ENCODE measurements at places on chromosomes 4 and X.

DNA sequence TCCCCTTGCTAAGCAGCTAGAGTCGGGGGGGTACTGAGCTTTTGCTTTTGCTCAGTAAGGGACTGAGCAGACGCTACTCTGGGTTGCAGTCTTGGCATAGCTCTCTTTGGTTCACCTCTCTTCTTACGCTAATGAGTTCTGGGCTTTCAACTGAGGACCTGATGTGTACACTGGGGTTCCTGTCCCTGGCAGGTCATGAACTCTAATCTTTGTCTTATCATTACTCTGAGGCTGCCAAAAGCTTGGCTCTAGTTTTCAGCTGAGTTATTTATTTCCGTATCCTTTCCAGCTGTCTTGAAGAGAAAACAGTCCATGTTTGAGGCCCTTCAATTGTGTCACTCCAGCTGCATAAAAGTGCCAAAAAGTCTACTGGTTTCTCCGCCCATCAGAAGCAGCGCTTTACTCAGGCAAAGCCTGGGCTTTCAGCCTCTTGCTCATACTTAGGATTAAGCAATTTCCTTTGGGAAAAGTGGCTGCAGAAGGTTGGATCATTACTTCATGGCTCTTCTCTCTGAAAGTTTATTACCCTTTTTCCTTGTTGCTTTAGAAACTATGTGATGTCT lies 121.0 kb upstream of the STOX2 start:
- DNase-seq, result no peak

GRCh38 chr4:80263541-80264351 lies 2.7 kb upstream of the FGF5 start:
- no peak for DNase-seq

DNA sequence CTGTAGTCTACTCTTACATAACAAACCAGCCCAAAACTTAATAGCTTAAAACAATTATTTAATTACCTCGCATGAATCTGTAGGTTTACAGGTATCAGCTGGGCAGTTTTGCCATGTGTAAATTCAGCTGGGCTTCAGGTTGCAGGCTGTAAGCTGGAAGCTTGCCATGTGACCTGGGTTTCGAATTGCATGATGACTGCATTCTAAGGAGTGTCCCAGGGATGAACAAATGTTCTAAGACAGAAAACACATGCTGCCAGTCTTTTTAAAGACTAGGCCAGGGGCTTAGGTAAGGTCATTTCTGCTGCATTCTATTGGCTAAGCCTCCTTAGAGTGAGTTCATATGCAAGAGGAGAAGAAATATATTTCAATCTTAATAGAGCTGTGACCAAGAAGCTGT lies 44.8 kb downstream of the GRIA2 start:
- DNase-seq, result no peak

DNA sequence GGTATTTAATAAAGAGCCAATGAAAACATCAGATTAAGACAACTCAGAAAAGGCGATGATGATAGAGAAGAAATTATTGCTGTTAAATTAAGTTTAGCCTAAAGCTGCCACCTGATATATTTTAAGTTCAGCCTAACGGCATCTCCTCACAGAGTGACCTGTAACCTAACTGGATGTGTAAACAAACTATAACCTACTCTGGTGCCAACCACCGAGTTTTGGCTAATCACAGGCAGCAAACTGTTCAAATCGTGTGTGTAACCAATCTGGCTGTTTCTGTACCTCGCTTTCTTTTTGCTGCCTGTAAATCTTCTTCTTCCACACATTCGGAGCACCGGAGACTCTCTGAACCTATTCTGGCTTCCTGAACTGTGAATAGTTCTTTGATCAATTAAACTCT lies 37.8 kb upstream of the MED14 start:
- DNase-seq, result no peak

- no peak for DNase-seq
Observed at GRCh38 chrX:151983186-151983585, 8.7 kb upstream of the GABRE start.

- no peak for DNase-seq
Observed at GRCh38 chr4:81049907-81050306, 19.4 kb downstream of the BMP3 start.

GRCh38 chr4:82403725-82404124 lies 26.5 kb downstream of the HNRNPDL start:
- DNase-seq, result no peak

- no peak for DNase-seq
Observed at GRCh38 chr4:121877041-121877773, 6.9 kb upstream of the BBS7 start.

DNA sequence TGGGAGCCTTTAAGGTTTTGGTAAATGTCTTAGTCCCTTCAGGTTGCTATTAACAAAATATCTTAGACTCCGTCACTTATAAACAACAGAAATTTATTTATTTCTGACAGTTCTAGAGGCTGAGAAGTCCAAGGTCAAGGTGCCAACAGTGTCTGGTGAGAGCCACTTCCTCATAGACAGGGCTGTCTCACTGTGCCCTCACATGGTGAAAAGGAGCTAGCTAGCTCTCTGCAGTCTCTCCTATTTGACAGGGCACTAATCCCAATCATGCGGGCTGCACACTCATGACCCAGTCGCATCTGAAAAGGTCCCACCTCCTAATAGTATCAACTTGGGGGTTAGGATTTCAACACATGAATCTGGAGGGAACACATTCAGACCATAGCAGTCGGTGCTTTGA lies 63.4 kb upstream of the KLF3 start:
- peak; percentile 33 for DNase-seq

DNA sequence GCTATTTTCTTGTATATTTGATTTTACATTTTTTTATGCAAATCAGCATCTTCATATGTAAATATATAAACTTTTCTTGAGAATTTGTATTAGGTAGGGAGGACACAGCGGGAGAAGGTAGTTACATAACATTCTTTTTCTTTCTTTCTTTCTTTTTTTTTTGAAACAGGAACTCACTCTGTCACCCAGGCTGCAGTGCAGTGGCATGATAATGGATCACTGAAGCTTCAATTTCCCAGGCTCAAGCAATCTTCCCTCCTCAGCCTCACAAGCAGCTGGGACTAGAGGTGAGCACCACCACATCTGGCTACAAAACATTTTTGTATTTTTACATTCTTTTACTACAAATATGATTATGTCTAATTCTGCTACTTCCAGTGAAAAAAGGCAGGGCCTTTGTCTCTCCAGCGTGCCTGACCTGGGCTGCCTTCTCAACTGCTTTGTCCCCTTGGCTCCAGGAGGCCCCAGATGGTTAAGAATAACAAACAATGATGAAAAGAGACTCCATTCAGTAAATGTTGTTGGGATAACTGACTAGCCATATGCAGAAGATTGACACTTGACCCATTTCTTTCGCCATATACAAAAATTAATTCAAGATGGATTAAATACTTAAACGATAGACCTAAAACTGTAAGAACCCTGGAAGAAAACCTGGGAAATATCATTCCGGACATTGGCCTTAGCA lies 46.5 kb upstream of the FAT4 start:
- no peak for DNase-seq

DNA sequence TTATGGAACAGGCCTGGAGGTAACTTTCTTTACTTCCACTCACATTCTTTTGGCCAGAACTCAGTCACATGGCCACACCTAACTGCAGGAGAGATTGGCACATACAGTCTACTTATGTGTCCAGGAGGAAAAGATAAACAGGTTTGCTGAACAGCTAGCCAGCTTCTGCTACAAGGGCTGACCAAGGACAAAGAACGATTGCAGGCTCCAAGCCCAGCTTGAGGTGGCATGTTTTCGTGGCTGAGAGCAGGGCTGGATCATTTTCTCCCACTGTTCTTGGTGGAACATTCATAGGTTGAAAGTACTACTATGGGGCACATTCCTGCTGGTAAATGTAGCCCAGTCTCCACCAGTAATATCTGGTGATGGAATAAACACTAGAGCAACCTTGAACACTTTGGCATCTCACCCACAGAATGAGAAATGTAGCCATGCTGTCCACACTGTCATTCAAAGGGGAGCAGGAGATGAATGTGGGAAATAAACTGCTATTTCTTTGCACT lies 28.2 kb downstream of the NHS start:
- DNase-seq, result no peak

DNA sequence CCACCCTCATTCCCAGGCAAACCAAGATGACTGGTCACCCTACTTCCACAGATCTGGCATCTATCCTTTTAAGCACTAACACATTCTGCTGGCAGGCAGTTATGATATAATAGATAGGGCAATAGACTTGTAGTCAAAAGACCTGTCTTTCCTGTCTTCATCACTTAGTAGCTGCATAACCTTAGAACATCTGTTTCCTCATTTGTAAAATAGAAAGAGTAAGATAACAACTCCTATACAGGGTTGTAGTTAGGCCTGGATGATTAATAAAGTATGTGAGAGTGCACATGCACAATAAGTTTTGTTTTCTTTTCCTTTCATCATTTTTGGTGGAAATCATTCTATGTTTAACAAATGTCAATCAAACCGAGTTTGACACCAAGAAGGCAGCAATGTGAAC lies 72.1 kb downstream of the GPR82 start:
- DNase-seq, result no peak

- no peak for DNase-seq
Observed at GRCh38 chrX:146054311-146054710, 236.7 kb downstream of the SLITRK2 start.

GRCh38 chr4:1312821-1313640 lies 23.3 kb downstream of the MAEA start:
- DNase-seq, result no peak

DNA sequence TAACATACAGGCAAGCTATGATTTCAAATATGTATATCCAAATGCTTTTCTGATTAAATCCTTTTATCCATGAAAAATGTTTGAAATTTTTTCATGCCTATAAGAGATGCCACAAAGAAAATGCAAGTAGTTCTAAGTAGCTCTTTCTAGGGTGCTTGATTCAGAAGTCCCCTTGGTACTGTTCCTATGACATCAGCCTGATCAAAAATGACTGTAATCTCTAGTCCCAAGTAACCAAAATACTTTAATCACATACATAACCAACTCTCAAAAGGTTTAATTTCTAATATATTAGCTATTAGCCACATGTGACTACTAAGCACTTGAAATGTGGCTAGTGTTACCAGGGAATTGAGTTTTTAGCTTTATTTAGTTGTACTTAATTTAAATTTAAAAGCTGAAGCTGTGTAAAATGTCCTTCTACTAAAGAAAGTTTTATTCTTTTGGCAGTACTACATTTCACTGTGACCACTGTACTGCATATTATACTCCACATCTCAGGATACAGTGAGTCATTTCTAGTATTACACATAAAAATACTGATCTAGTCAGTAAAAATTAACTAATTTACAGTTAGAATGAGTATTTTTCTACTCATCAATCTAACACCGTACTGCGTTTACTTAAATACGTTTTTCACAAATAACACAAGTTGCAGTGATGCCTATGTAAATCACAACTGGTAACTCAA lies 33.9 kb downstream of the FBXW7 start:
- no peak for DNase-seq

- no peak for DNase-seq
Observed at GRCh38 chr4:177093964-177094363, 215.7 kb upstream of the NEIL3 start.

DNA sequence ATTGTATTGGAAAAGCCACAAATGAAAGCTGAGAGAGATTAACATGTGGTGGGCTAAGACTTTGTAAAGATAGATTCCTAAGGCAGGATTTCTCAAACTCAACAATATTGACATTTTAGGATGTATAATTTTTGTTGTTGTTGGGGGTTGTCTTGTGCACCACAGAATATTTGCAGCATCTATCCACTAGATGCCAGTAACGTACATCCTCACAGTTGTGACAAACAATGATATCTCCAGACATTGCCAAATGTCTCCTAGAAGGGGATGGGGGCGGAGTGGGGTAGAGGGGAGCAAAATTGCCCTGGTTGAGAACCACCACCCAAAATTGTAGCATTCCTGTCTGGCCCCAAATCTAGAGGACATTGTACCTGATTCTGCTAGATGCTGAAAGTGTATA lies 14.7 kb upstream of the CBR4 start:
- DNase-seq, result peak; percentile 41

DNA sequence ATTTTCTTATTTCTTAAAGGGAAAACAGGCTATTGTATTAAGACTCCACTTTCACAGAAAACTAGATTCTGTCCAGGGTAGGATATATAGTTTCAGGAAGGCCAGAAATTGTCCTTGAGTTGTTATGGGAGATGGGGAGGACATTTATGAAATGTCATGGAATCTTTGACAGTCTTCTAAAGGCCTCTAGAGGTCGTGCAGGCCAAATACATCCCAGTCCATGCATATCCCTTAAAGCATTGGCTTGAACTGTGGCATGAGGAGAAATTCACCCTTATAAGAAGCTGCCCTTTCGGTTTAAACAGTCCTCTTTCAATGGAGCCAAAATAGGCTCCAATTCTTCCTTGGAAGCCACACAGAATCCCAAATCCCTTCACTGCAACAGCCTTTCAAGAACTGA lies 183.6 kb upstream of the NOCT start:
- DNase-seq, result no peak

DNA sequence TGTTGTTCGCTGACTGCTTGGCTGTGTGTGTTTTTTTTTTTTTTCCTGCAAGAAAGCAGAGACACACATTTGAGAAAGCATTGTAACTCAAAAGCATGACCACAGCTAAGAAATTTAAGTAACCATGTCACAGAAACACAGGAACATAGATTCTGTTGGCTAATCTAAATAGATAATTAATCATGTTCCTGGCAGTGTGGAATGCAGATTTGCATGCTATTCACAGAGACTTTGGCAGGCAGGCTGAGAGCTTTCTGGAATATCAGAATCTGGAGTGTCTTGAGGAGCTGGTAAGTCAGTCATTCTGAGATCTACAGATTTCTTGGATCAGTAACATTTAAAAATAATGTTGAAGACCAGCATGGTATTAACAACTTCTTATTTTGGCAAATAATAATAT lies 33.2 kb upstream of the SMS start:
- no peak for DNase-seq

DNA sequence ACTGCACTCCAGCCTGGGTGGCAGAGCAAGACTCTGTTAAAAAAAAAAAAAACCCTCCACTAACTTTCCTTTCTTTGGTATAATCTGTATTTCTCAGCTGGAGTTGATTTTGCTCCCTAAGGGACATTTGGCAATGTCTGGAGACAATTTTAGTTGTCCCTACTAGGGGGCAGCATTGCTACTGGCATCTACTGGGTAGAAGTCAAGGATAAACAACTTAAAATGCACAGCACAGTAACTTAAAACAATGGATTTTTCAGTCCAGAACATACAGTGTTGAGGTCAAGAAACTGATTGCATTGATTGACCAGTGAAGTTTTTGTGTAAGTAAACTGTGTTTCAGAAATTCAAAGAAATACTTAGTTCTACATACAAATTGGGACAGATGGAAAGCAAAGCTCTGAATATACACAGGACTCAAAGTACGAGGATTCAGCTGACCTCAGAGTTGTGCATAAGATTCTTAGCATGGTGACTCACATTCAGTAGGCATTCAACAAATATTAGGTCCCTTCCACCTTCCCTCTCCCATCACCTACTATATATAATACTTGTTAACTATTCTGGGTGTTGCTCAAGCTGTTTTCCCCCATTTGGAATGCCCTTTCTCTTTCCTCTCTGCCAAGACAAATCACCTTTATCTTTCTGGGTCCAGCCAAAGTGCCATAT lies 8.8 kb downstream of the DDX53 start:
- peak; percentile 3 for DNase-seq

GRCh38 chrX:3592184-3592583 lies 121.3 kb downstream of the PRKX start:
- no peak for DNase-seq

GRCh38 chr4:16183604-16184003 lies 42.7 kb downstream of the TAPT1 start:
- no peak for DNase-seq
